ENCODE measurements at places on chromosomes 12 and 14.

DNA sequence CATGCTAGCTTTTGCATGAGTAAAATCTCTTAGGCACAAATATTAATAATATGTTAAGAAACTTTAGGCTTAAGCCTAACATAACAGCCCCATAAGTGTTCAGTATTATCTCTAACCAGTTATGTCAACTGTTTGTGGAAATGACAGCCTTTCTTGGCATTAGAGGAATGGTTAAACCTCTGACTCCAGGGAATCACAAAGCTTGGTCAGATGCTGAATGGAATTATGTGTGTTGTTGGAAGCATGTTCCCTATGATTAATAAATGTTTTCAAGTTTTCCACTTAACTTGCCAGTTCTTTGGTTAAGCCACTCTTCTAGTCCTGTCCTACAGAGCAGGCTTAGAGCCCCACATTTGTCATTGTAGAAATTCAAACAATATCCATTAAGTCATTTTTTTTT lies 17.0 kb downstream of the PSEN1 start:
- no peak for DNase-seq

- DNase-seq = no peak
Observed at GRCh38 chr12:40723001-40723400, 30.8 kb downstream of the CNTN1 start.

GRCh38 chr14:64639340-64639821 lies 64.8 kb upstream of the PLEKHG3 start:
- no peak for DNase-seq

GRCh38 chr14:25411781-25412757 lies 362.1 kb upstream of the STXBP6 start:
- no peak for DNase-seq

DNA sequence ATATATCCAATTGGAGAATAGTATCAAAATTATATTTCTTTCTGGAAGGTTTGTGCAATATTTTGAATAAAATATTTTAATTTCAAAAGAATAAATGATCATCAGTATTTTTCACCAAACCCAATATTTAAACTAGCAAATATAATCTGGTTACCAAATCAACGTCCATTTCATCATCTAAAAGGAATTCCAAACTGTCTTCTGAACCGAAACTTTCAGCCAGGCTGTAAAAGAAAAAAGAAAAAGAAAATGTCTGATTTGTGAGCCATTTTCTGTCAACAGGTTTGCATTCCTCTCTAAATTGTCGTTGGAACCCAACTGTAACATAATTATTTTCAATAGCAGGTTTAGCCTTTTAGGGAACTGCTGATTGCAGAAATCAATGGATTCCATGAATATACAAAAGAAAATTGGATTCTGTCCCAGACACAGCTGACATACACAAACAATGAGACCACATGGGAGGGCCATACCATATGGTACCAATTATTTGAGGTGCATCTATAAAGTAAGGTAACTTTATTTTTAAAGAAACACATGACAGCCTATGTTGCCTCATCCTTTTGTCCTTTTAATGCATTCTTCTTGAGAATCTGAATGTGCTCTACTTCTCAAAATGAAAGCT lies 22.7 kb downstream of the SNRPF start:
- no peak for DNase-seq

GRCh38 chr12:112909693-112910092 lies 2.9 kb downstream of the OAS1 start:
- DNase-seq = no peak

DNA sequence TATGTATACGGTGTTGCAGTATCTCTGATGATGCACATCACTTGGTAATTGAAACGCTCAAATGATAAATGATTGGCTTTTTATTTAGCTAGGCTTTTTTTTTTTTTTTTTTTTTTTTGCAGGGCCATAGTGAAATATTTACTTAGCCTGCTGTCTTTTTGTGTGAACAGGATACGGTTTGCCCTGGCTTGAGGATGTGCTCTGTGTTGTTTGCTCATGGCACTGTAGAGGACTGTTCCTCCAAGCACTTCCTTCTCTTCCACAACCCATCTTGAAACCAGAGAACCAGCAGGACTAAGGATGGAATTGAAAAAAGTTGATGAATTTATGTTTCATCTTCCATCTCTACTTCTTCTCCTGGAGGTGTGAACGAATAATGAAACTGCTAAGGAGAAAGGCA lies 15.5 kb upstream of the SSPN start:
- DNase-seq = no peak

- DNase-seq = no peak
Observed at GRCh38 chr12:48388938-48389337, 38.2 kb upstream of the ZNF641 start.

DNA sequence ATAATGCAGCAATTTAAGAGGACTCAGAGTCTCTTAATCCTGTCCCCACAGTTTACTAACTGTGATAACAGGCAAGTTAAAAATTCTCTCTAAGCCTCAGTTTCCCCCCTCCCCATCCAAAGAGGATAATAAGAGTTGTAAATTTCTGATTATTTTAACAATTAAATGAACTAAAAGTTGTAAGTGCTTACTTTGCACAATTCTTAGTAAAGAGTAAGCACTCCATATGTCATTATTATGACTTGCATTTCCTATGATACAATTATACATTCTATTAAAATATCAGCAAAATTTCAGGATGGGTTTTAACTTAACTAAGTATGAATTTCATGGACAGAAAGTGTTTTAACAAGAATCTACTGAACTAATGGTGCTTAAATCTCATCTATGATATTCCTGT lies 80.1 kb downstream of the NELL2 start:
- no peak for DNase-seq

- no peak for DNase-seq
Observed at GRCh38 chr12:58105225-58106119, 164.1 kb downstream of the ATP23 start.

- no peak for DNase-seq
Observed at GRCh38 chr12:115204957-115205754, 521.2 kb upstream of the TBX3 start.

GRCh38 chr12:96814200-96814599 lies 92.9 kb upstream of the NEDD1 start:
- DNase-seq = no peak

- DNase-seq = no peak
Observed at GRCh38 chr14:31993521-31993951, 83.6 kb upstream of the ARHGAP5 start.

DNA sequence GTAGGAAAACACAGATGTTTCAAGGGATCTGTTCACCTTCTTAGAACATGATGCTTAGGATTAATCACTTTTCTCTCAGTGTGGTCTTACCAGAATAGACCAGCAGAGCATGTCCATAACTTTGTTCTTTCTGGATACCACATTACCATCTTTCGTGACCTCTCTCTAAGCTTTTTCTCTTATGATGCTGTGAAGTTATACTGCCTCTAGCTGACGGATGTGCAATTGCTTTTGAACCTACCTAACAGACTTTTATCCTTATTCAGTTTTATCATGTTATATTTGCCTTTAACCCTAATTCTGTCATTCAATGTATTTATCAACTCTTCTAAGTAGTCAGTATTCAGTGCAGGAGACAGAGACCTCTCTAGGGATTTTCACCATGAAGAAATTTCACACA lies 246.7 kb downstream of the DACT1 start:
- DNase-seq = no peak

- DNase-seq = no peak
Observed at GRCh38 chr12:52949413-52950331, 754 bp downstream of the KRT18 start.

- no peak for DNase-seq
Observed at GRCh38 chr12:75208856-75209811, 505 bp downstream of the KCNC2 start.

GRCh38 chr12:96520767-96521166 lies 31.4 kb downstream of the CFAP54 start:
- DNase-seq = no peak

GRCh38 chr12:52752516-52752915 lies 24.6 kb downstream of the KRT76 start:
- no peak for DNase-seq

GRCh38 chr12:2691345-2692071 lies 103.3 kb upstream of the FKBP4 start:
- DNase-seq = no peak

- no peak for DNase-seq
Observed at GRCh38 chr12:122021193-122021821, 377 bp upstream of the BCL7A start.

GRCh38 chr12:54998958-54999510 lies 14.5 kb upstream of the TESPA1 start:
- DNase-seq = no peak

DNA sequence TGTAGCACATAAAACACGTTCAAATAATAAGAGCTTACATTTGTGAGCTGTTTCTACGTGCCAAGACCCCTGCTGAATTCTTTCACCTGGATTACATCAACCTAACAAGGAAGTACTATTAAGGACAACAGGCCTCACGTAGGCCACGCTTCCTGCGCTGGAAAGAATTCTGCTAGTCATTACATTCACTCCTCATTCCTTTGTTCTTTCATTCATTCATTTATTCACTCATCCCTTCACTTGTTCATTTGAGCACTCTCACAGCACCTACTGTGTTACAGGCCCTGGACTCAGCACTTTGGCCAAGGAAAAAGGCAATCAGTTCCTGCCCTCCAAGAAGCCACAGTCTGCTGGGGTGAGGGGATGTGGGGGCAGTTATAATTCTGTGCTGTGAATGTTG lies 28.2 kb downstream of the TESC start:
- no peak for DNase-seq

GRCh38 chr14:74636424-74637177 lies 24.6 kb upstream of the LTBP2 start:
- DNase-seq = no peak

DNA sequence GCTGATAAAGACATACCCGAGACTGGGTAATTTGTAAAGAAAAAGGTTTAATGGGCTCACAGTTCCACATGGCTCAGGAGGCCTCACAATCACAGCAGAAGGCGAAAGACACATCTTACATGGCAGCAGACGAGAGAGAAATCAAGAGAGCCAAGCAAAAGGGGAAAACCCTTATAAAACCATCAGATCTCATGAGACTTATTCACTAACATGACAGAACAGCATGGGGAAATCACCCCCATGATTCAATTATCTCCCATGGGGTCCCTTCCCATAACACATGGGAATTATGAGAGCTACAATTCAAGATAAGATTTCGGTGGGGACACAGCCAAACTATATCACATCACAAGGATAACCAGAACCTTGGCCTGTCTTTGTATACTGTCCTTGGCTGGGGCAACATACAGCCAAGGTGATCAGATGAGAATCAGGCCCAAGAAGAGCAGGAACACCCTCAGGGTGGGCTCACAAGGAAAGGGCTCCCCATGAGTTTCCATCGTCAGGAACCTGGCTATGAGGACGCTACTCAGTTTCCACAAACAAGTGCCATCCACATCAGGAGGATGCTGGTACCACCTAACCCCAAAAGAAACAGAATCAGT lies 152.7 kb downstream of the FOXN3 start:
- no peak for DNase-seq

- no peak for DNase-seq
Observed at GRCh38 chr12:67760586-67761275, 112.2 kb downstream of the DYRK2 start.

GRCh38 chr14:73254247-73255004 lies 17.1 kb downstream of the PAPLN start:
- no peak for DNase-seq

DNA sequence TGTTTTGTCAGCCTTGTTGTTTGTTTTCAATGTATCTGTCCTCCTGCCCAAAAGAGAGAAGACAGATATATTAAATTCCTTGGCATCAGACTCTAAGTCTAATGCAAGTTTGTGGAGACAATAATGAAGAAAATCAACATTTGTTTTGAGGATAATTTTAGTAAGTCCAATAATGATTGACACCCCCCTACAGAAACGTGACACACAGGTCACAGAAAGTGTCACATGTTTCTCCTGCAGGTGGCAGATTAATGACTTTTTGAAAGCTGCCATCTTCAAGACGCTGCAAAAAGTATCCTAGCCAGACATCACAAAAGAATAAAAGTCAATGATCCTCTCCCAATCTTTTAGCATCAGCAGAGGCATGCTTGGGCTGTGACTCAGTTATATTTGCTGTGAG lies 378.8 kb upstream of the TMPO start:
- DNase-seq = no peak

- DNase-seq = no peak
Observed at GRCh38 chr14:90782892-90783291, 33.3 kb downstream of the TTC7B start.

DNA sequence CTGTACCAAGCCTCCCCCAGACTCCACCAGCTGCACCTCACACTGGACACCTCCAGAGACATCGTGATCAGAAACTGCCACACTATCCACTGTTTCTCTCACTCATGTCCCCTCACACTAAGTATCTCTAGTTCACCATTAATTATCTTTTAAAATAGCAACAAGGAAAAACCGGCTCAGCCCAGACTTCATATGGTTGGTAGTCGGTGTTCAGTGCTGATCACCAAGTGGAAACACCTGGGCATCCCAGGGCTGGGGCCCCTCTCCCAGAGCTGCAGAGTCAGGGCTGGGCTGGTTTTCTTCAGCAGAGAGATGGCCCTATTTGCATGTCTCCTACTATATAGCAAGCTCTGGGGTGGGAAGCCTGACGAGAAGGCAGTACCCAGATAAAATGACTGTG lies 1140.0 kb downstream of the TMEM121 start:
- no peak for DNase-seq

- DNase-seq = no peak
Observed at GRCh38 chr12:65668981-65669695, 155.1 kb upstream of the HMGA2 start.

- DNase-seq = no peak
Observed at GRCh38 chr14:54585214-54585613, 18.3 kb downstream of the SAMD4A start.

DNA sequence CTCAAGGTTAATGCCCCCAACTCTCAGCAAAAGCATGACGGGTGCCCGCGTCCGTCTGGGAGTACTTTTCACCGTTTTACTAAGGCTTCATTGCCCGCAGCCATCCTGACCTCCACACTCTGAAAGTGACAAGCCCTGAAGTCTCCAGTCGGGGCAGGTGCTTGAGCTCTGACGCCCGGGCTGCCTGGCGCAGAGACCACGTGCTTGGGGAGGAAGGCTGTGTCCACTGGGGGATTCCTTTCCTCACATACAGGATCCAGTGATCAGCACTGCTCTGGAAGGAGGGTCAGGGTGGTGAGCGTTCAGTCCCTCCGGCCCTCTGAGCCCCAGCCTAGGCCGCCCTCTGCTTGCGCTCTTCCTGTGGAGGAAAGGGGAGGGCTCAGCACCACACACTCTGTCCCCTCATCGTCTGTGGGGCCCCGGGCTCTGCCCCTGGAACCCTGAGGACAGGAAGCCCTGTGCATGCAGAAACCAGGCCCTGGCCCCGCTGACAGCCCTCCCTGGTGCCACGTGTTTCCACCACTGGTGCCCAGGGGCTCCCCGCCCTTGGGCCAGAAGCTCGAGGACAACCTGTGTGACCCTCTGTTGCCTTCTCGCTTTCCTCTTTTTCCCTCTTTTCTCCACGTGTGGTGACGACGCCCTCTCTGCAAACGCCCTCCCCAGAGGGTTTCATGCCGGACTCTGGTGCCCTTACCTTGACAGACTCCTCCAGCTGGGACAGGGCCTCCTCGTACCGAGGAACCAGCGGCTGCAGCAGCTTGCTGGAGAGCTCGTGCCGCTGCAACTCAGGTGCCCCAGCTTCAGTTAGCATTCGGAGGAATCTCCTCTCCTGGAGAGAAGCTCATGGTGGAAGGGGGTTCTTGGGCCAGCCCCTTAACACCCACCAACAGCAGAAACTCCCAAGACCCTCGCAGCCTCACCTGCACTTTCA lies 4.9 kb downstream of the DDX51 start:
- no peak for DNase-seq

All from stimulated activated CD4-positive, alpha-beta T cell treated with anti-CD3 and anti-CD28 coated beads, Interleukin-1b, Interleukin-23, amount 100 ng/mL, for 1 hour (primary cell).